ENCODE measurements at places on chromosomes 4 and X. TPM values are rescaled to one million over a fixed set of nuclear protein-coding genes. Genes with fewer than 3 reads are reported as not detected.

DNA sequence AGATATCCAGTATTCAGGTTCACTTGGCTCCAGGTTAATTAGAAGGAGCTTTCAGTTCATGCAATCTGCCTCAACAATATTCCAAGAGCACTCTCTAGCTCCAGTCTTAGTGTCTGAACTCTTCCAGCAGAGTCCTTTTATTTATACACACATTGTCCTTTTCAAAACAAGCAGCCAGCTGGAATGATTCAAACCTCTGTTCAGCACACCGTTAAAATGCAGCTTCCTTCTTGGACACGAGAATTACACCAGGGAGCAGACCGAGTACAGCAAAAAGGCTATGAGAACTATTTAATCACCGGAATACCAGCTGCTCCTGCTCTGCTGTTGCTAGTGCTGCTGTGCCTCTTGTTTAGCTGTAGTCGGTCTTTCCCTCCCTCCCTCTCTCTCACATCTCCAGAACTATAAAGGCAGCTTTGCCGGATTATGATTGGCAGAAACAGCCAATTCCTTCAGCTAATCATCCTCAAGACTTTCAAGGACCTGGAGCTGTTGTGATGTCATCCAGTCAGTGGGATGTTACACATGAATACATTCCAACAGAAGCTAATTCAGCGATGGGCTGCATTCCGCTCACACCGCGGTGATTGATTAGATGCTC is at the start of gene NDST4:
NDST4 (minus strand) TSS at position 115 of the 601 bp plus-strand sequence. CDS start 36,584 bp downstream, outside the sequence.
- DNase-seq = no peak

DNA sequence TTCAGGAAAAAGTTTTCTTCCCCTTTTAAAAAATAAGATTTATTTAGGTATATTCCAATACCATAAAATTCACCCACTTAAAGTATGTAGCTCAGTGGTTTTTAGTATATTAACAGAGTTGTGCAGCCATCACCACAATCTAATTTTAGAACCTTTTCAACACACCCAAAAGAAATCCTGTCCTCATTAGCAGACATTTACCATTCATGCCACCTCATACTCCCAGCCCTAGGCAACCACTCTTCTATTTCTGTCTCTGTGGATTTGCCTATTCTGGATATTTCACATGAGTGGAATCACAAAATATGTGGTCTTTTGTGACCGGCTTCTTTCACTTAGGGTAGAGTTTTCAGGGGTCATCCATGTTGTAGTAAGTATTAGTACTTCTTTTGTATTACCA is 7.4 kb downstream of the ZNF81 start:
- DNase-seq = no peak

DNA sequence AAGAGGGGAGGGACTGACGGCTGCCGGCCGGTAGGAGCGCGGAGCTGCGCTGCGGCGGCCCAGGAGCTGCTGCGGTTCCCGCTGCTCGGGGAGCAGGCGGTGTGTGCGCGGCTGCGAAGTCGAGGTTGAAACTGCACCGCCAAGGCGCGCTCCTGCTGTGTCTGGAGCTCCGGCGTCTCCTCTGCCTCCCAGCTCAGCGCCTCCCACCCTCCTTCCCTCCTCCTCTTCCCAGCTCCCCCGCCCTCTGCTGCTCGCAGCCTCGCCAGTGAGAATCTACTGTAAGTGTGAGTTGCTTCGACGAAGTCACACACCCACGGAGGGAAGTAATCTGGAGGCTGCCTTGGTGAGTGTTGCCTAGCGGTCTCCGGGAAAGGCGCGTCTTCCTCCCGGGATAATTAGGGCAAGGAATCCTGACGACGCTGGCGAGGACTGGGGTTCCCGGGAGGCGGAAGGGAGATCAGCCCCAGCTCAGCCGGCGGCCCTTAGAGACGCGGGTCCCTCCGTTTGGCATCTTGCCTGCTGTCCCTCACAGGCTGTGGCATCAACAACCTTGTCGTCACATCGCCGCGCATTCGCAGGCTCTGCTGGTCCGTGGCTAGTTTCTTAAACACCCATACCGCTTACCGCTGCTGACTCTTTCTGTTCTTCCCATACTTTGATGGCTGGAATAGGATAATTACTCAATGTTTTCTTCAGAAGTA is at the start of gene EPHA5:
EPHA5 (minus strand) TSS at position 159 of the 701 bp plus-strand sequence. CDS start 747 bp downstream, outside the sequence.
- DNase-seq = peak; percentile 55

- DNase-seq = no peak
Measured at GRCh38 chr4:113478032-113478431, 283.5 kb downstream of the CAMK2D start.

- DNase-seq = no peak
Measured at GRCh38 chr4:25865586-25865985, 2.8 kb upstream of the SEL1L3 start.

- no peak for DNase-seq
Measured at GRCh38 chr4:184744236-184744635, 10.3 kb upstream of the CENPU start.

- no peak for DNase-seq
Measured at GRCh38 chr4:137610960-137611359, 78.7 kb upstream of the PCDH18 start.

DNA sequence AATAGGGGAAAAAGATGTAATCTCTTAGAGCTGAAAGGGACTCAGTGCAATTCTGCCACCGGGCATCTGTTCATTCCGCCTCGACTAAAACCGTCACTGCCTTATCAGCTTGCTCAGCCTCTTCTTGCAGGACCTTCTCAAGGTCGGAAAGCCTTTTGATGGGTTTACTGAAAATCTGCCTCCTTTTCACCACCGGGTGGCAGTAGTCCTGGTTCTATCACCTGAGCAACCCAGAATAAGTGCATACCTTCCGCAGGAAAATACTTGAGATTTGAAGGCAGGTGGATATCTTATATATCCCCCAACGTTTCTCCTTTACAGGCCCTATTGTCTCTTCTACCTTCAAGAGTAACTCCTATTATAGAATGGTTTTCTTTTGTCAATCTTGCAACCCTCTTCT is 103.4 kb upstream of the PAK3 start:
- no peak for DNase-seq

DNA sequence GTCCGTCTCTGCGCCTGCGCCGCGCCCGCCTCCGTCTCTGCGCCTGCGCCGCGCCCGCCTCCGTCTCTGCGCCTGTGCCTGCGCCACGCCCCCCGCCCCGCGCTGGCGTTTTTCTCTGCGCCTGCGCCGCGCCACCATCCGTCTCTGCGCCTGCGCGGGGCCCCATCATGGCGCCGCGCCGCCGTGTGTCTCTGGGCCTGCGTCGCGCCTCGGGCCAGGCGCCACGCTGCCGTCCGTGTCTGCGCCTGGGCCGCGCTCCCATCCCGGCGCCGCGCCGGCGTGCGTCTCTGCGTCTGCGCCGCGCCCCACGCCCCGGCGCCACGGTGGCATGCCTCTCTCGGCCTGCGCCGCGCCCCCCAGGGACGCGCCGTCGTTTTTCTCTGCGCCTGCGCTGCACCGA is 51.8 kb upstream of the DUX4 start:
- DNase-seq = no peak

- DNase-seq = no peak
Measured at GRCh38 chr4:128600996-128601871, 208.3 kb upstream of the JADE1 start.

DNA sequence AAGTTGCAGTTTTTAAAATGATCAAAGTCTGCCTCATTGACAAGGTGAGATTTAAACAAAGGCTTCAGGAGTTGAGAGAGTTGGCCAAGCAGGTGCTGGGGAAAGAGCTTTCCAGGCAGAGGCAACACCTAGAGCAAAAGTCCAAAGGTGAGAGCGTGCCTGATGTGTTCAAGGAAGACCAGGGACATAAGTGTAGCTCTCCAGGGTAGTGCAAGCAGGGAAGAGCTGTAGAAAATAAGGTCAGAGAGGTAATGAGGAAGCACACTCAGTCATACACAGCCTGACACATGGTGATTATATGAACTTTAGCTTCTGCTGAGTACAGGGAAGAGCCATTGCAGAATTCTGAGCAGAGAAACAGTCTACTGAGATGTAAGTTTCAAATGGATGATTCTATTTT is 265.0 kb upstream of the NWD2 start:
- DNase-seq = no peak

- no peak for DNase-seq
Measured at GRCh38 chr4:7915875-7916242, 23.8 kb downstream of the AFAP1 start.

- peak; percentile 58 for DNase-seq
Measured at GRCh38 chr4:10085828-10086505, 30.6 kb downstream of the WDR1 start.

- DNase-seq = no peak
Measured at GRCh38 chrX:29834311-29834710, 381.1 kb upstream of the MAGEB2 start.

DNA sequence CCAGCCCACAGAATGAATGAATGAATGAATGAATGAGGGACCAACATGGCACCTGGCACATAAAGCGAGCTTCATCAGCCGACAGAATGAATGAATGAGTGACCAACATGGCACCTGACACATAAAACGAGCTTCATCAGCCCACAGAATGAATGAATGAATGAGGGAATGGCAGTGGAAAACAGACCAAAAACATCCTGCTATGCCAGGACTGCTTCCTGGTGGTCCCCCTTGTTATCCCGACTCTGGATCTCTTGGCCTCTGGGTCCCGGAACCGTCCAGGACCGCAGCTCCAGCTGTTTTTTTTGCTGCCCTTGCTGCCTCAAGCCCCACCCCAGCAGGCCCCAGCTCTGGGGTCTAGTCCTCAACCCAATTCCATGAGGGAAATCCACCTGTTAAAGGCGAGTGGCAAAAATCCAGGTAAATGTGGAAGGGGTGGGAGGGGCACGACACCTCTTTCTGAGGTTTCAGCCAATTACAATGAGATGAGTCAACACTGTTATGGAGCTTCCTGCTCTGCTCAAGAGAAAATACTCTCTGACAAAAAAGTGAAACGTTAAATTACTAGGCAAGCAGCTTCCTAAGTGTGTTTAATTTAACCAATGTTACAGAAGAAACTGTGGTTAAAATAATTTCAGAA is 72.0 kb upstream of the MTNR1A start:
- DNase-seq = no peak

DNA sequence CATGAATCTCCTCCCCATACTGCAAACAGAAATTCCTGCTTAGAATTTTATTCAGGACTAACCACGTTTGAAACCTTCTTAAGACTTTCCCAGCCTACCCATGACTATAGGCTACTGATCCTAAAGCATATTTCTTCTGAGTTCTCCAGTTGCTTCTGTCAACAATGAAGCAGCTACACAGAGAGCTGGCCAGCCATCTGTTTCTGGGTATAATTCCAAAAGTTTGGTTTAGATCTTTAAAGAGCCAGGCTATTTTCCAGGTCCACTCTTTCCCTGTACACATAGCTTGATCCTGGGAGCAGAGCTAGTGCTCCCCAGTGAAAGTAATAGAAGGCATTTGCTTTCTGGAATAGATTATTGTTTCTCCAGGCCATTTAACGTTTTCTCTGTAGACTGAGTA is 4.0 kb upstream of the ITM2A start:
- no peak for DNase-seq

DNA sequence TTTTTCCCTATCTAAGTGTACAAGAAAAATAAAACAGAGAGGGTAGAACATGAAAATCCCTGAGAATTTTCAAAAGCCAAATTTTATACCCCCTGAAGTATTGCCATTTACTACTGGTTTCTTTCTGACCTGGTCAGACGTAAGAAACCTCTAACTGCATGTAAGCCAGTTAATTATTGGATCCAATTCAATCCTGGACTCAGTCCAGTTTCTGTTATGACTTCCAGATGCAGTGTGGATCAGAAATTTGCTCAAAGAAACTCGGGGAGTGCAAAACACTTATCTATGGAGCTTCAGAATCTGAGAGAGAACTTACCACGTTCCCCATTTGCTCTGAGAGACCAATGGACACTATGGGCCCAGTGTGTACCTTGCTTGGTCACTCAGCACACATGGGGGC is 383.5 kb downstream of the KLHL4 start:
- DNase-seq = no peak

DNA sequence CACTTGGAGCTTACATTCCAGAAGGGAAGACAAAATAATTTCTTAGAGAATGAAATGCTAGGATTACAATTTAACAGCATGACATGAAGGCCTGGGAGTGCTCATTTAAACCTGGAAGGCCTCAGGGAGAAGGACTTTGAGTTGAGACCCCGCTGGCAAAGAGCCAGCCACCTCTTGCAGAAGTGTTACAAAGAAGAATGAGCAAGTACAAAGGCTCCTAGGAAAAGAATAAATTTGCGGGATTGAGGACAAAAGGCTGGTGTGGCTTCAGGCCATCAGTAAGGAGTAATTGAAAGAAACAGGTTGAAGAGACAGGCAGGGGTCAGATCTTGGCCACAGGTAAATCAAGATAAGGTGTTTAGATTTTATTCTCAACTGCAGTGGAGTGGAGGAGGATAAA is 3.1 kb upstream of the ELOVL6 start:
- no peak for DNase-seq

DNA sequence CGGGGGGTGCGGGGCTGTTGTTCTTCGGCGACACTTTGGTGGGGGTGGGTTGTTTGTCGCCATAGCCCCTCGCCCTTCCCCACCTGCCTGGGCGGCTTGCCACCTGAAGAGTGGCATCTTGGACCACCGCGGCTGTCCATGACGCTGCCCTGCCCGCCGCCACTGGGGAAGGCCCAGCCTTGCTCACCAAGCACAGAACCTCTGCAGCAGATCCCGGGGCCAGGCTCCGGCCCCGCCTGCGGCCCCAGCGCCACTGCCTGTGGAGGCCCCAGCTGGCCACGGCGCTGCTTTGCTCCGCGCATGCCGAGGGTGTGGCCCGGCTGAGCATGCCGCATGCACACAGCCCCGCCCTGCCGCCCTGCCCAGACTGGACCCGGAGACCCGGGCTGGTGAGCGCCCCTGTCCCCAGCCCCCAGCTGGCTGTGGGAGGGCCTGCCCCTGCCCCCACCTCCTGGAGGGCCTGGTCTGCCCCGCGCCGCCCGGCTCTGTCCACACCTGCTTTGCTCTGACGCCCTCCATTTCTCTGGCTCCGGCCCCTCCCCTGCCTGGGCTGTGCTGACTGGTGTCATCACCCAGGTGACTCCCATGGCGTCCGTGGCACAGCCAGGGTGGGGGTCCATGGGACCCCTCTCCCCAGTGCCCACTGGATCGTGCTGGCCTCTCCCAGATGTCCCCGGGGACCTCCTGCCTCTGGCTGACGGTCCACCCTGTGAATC is 5.3 kb downstream of the NAT8L start:
- DNase-seq = peak; percentile 67

GRCh38 chrX:42778096-42778495 is at the start of gene PPP1R2C:
Gene PPP1R2C, minus strand, starts transcription at chrX:42778163. Its CDS starts 84 bp downstream, at chrX:42778079.
- DNase-seq = no peak

- no peak for DNase-seq
Measured at GRCh38 chr4:37590016-37590415, 96.2 kb downstream of the RELL1 start.

Gene TCEAL2
- 20.5 TPM for total RNA-seq

Gene ABCD1
- total RNA-seq = 11.4 TPM

Gene IL15
- 10.3 TPM for total RNA-seq

Gene MRFAP1
- total RNA-seq = 263 TPM

Gene DKK2
- 2.5 TPM for total RNA-seq

Gene MTMR8
- total RNA-seq = 6.0 TPM

Gene KLB
- not detected for total RNA-seq

Gene CTSO
- total RNA-seq = 20.0 TPM

Gene NR0B1
- not detected for total RNA-seq

Gene MSN
- total RNA-seq = 374 TPM

Gene CYSLTR1
- total RNA-seq = 6.5 TPM

Gene CD38
- total RNA-seq = 9.3 TPM

Gene PHOX2B
- not detected for total RNA-seq

All from aorta (tissue), 5 donors.